ENCODE measurements at places on chromosomes 3 and 15.

GRCh38 chr3:116161575-116162525, 283.4 kb downstream of the LSAMP start:
- DNase-seq = no peak

DNA sequence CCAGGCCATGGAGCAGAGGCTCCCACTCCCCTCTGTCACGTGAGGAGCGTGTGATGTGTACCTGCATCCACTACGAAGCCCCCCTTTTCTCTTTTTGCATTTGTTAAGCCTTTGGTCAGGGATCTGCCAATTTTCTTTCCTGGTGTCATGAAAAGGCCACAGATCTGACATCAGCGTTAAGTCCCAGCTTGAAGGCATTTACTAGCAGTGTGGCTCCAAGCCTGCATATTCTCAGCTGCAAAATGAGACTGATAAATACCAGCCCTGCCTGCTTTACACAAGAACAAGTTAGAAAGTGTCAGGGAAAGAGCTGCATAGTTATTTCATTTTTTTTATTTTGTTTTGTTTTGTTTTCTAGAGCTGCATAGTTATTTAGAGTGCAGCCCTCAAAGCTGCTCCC, 2.3 kb upstream of the ANKRD63 start:
- no peak for DNase-seq

DNA sequence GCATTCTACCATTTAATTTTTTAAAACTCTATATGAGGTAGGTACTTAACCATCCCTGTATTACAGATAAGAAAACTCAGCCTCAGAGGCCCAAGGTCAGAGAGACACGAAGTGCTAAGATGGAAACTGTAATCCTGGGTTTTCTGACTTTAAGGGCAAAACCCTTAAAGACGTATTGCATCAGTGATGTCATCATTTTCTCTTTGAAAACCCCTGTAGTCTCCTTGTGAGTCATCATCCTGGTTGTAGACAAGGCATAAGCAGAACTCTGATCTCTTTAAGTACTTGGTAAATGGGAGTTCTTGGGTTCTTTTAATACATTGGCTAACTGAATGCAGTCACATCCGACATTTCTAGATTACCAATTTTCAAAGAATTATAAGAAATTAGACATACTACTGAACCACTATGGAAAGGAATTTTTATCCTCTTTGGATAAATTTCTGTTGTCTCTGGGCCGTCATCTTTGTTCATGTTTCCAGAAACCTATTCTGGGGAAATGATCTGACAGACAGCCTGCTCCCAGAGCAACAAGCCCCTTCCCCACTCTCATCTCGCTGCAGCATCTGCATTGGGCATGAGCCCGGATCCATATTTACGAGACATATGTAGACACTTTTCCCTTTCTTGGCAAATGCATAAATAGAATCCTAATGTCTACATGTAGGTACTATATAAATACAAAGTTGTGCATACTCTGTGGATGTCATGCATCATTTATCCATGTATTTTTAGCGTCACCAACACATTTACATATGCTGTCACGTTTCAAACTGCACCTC, 48.7 kb upstream of the MDFIC2 start:
- DNase-seq = no peak

DNA sequence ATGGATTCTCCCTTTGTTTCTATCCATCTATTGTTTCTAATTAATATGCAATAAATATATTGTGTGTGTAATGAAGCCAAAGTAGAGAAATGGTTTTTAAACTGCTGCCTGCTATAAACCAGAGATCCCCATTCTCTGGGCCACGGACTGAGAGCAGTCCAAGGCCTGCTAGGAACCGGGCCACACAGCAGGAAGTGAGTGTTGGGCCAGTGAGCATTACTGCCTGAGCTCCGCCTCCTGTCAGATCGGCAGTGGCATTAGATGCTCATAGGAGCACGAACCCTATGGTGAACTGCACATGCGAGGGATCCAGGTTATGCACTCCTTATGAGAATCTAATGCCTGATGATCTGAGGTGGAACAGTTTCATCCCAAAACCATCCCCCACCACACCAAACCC, 85.2 kb upstream of the POMGNT2 start:
- no peak for DNase-seq

DNA sequence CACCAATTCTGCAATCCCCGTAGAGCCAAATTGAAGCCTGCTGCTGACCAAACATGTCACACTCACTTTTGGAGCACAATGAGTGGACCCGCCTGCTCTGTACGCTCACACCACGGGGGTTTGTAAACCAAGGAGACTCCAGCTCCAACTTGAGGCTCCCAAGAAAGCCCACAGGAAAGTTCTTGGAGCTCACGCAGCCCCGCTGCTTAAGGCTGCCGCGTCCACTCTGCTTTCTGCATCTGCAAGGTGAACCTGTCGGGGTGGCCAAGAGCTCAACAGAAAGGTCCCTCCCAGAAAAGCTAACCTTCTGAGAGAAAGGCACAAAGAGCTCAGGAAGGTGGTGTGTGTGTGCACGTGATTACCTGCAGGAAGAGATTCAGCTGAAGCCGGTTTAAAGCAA, 94.9 kb downstream of the PCSK6 start:
- no peak for DNase-seq

GRCh38 chr3:58521917-58522631, 14.9 kb downstream of the ACOX2 start:
- DNase-seq = peak; percentile 43

DNA sequence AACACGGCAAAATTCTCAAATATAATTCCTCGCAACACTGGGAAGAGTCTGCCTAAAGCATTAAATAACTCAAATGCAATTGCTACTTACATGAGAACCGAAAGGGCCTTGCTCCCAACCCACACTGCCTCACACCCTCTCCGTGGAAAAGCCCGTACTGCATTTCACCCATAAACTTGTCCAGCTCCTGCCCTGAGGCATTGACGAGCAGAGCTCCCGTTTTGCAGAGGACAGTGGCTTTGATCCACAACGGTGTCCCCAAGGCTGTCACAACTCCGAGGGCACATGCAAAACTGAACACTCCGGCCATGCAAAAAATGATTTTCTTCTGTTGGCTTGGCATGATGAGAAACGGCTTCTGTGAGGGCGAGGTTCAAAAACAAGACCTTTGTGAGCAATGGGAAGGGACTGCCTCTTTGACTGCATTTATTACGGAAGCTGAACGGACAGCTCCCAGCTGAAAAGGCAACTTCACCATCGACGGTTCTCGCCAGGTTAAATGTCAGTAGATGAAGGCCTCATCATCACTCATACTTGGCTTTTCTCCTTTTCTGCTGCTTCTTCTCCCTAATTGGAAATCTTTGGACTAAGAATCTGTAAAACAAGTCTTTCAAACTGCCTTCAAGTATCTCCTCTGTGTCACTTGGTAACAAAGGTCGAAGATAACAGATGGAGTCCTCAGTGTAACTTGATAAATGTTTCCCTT, at the start of gene CLRN1:
TSS of gene CLRN1 (minus strand) at position 362 of the 706 bp plus-strand sequence. CDS start at position 343, 19 bp downstream.
- no peak for DNase-seq

DNA sequence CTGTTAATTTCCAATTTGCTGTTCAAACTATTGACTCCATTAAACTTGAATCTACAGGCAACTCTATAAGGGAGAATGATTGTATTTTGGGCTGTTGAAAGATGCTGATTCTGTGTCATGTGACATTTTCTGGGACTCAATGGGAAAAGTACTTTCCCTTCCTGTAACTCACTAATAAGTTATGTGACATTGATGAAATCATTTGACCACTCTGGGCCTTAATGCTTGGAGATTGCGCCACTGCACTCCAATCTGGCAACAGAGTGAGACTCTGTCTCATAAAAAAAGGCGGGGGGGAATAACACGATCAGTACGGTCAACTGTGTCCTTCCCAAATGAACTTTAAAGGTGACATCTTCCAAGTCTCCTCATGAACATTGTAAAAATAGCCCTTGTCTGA, 215.2 kb upstream of the SGO1 start:
- DNase-seq = no peak

- no peak for DNase-seq
Measured at GRCh38 chr15:26634319-26634718, 138.5 kb downstream of the GABRB3 start.

- no peak for DNase-seq
Measured at GRCh38 chr3:138833899-138834595, 681 bp downstream of the PIK3CB start.

GRCh38 chr3:114498539-114499370, 204.9 kb downstream of the TIGIT start:
- DNase-seq = no peak

GRCh38 chr3:23867838-23868237, 49.0 kb downstream of the NKIRAS1 start:
- DNase-seq = no peak
